ENCODE measurements at places on chromosomes 7 and 10.

GRCh38 chr10:104273899-104274575 is 5.1 kb downstream of the GSTO2 start:
- no peak for DNase-seq

GRCh38 chr7:116630357-116630756 is 41.6 kb upstream of the MET start:
- DNase-seq, result no peak

DNA sequence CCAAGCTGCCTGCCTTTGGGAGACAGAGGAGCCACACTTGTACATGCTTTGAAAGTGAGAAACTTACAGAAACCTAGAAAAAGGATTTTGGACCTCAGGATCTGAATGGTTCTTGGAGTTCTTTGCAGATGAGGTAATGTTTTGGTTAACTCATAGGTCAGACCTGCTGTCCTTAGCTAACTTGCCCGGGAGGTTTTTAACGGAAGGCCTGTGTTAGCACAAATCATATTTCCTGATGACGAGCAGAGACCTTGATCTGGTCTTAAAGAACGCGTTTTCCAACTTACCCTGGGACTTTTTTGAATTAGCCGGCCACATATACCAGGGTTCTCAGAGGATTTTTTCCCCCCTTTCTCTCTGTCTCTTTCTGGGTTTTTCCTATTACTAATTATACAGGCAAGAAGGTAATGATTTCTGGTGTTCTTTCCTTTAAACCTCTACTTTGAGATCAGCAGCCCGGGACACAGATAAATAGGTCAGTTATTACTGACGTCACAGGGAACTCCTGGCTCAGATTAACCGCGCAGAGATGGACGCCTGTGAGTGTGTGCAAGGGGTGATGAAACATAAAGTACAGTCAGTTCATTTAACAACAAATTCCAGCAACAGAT is 101.7 kb upstream of the KLF6 start:
- no peak for DNase-seq

GRCh38 chr10:133087679-133088178 is at the start of gene ADGRA1:
ADGRA1 (plus strand) TSS chr10:133087924; CDS start chr10:133088910, 986 bp downstream.
- no peak for DNase-seq

GRCh38 chr10:69696073-69696731 is 66.2 kb downstream of the FAM241B start:
- peak; percentile 25 for DNase-seq

DNA sequence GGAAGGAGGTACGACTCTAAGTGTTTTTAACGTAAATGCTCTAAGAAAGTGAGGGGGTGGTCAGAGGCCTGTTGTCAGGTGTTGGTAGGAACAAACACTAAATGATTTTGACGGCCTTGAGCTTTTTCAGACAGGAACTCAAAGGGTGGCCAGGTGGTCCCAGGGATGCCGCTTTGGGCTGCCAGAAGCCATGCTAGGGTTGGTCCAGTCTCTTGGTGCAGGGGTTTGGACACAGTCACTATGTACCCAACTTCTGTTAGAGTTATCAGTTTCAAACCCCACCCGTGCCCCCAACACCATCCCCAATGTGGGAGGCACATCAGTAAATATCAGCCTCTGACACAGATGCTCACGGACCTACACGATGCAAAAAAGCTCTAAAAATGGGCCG is 9.3 kb downstream of the ATP6V0E2 start:
- no peak for DNase-seq

GRCh38 chr7:65809259-65809981 is 63.5 kb upstream of the VKORC1L1 start:
- DNase-seq, result no peak

DNA sequence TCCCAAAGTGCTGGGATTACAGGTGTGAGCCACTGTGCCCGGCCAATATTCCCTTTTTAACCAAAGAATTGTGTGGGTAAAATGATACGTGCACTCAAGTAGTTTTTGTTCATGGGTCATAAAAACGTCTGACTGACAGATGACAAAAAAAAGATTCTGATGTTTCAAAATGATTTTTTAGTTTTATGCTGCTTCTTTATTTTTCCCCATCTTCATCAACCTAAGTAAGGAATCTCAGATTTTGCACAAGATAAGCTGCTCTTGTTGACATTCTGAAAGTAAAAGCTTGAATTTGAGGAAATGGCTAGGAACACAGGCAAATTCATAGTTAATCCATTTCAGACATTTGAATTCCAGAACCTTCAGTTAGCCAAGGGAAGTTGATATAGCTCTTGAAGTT is 526.1 kb upstream of the NRP1 start:
- no peak for DNase-seq

DNA sequence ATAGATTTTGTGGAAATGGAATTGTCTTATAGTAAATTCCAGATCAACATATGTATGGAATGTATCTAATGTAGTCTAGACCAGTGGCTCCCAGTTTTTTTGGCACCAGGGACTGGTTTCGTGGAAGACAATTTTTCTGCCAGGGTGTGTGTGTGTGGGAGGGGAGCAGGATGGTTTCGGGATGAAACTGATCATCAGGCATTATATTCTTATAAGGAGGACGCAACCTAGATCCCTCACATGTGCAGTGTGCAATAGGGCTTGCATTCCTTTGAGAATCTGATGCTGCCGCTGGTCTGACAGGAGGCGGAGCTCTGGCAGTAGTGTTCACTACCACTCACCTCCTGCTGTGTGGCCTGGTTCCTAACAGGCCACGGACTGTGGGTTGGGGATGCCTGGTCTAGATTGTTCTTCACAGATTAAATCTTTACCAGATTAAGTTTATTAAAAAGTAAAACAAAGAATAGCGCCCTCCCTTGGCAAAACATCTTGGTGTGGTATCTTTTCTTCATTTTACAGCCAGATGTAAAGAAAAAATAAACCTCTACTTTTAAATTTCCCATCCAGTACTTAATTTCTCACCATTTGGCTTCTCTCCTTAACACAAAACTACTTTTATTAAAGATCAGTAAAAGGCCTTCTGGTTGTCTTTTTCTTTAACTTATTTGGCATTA is 48.4 kb downstream of the SEPTIN7 start:
- DNase-seq, result no peak

DNA sequence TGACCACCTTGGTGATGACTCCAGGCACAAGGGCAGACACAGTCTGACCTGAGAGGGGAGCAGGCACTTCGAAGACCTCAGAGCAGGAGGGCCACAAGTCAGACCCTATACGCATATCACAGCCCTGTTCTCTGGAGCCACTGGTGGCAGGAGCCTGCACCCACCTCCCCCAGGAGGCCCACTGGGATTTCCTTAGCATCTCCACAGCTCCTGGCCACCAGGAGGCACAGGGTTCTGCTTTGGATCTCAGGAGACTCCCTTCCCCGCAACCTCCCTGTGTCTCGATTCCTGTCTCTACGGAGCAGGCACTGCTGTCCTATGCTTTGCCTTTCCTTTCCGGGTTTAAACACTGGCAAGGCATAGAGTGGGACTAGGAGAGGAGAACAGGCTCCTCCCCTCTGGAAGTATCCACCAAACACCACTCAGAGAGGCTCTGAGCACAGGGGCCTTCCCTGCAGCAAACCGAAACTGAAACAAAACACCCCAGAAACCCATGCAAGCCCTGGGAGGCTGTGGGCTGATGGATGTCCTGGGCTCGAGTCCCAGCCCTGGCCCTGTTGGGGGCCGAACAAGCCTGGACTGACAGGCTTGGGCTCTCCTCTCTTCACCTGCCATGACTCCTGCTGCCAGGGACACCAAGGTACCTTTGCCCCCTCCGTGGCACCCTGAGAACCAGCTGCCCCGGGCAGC is 166.3 kb downstream of the NEURL1 start:
- DNase-seq, result peak; percentile 67

DNA sequence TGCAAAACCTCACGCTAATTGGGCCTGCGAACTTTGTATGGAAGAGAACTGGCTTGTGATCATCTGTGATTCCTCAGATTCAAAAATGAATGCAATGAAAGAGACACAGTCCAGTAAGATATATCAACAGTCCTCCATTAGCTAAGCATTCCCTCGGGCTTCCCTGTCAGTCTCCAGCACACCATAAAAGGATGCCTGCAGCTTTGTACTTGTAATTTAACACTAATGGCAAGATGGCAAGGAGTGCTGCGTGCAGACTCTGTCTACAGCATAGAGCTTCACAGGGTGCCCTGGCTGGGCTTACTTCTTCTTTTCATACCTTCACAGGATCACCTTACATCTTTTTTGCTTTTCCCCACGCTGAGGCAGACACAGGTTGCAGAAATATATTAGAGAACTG is 200.0 kb downstream of the GFRA1 start:
- no peak for DNase-seq

- DNase-seq, result no peak
Measured at GRCh38 chr7:78329001-78329655, 530.6 kb downstream of the PHTF2 start.

DNA sequence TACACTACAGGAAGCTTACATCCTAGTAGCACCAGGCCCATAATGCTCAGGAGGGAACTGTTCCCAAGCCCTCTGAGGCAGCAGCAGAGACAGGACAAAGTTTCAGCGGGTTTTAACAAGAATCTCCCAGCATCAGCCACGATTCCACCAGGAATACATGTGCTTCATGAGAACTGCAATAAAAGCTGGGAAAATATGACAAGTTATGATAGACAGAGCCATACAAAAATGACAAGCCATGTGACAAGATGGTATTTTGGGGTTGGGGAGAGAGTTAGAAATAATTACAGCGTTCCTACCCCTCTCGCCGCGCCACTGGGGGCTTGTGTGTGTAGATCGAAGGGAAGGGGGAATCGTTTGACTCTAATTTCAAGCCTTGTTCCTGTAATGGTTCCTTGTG is 112.7 kb upstream of the CTBP2 start:
- no peak for DNase-seq

DNA sequence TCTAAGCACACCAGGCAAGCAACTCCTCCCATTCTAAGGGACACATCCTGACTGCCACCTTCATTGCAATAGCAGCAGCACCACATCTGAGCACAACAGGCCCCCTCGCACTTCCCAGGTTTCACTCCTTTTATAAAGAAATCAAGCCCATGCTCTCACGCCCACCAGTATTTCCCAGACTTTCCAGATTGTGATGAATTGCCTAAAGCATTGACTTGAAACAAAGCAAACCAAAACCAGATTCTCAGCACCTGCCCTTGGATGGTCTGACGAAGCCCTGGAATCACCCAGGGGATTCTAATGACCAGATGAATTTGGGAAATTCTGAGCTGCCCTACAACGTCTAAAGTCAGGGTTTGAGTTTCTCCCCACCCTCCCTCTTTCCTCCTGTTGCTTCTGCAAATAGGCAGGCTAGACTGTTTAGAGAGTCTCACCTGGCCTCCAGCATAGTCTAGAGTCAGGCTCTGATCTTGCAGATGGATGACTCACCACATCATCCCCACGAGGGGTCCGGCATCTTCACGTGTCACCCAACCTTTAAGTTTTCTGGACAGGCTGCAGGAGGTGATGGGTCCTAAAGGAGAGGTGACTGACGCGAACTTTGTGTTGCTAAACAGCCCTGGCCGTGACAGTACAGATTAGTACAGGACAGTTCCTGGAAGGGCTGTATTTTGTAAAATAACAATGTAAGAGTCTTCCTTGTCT is 198.0 kb downstream of the SKIDA1 start:
- no peak for DNase-seq

DNA sequence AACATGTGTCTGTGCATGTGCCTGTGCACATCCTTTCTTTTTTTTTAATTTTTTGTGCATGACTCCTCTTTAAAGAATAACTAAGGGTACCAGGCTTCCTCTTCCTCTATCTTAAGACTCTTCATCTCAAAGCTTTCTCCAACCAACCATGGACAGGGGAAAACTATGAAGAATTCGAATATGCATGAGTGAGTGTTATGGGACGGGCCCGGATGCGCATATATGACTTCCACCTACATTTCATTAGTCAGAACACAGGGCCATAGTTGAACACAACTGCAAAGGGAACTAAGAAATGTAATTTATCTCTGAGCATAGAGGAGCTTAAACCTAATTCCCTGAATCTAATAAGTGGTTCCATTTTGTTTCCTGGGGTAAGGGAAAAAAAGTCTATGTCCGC is 270.3 kb upstream of the SORCS1 start:
- no peak for DNase-seq

DNA sequence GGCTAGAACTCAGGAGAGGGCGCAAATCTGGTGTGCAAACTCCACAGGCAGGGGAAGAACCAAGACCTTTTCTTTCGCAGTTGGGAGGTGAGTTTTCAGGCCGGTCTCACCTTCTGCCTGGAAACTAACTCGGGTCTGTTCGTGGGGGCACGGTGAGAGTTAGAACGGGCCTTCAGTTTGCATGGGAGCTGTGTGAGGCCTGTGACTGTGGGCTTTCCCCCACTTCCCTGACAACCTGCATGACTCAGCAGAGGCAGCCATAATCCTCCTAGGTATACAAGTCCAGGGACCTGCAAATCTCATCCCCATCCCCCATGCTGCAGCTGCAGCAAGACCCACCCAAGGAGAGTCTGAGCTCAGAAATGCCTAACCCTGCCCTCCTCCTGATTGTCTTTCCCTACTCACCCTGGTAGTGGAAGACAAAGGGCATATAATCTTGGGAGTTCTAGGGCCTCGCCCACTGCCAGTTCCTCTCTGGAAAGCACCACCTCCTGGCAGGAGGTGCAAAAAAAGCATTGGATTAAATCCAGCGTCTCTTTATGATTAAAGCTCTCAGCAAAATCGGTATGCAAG is 194.9 kb upstream of the ETV1 start:
- DNase-seq, result no peak

DNA sequence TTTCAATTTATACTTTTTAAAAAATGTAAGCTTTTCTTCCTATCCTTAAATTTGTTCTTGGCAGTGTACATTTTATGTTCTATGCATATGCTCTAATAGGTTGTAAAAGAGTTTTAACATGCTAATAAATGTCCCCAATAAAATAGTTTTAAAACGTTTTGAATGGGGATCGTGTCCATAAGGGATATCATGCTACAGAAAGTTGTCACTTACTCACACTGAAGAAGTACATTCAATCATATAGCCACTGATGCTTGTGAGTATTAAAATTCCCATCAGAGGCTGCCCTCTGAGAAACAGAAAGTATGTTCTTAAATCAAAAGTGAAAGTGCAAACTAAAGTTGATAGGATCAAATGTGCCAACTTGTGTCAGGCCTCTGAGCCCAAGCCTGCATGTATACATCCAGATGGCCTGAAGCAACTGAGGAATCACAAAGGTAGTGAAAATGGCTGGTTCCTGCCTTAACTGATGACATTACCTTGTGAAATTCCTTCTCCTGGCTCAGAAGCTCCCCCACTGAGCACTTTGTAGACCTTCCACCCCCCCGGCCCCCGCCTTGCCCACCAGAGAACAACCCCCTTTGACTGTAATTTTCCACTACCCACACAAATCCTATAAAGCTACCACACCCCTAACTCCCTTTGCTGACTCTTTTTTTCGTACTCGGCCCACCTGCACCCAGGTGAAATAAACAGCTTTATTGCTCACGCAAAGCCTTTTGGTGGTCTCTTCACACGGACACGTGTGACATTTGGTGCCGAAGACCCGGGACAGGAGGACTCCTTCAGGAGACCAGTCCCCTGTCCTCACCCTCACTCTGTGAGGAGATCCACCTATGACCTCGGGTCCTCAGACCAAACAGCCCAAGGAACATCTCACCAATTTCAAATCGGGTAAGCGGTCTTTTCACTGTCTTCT is 877 bp upstream of the NOD1 start:
- DNase-seq, result peak; percentile 34

DNA sequence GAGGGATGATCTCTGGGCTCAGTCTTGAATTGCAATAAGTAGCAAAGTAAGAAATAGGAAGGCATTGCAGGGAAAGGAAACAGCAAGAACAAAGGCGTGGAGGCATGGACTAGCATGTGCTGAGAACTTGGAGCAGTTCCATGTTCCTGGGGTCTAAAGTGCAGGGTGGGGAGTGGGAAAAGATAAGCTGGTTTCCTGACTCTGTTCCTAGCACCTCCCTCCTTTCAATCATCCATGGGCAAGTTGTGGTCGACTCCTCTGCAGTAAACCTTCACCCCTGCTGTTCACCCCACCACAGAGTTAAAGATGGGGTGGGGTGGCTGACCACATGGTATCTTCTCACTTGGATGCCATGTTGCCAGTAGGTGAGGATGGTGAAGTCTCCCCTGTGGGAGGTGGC is 29.6 kb downstream of the RPS24 start:
- no peak for DNase-seq
